ENCODE measurements at places on chromosomes 3 and 15.

DNA sequence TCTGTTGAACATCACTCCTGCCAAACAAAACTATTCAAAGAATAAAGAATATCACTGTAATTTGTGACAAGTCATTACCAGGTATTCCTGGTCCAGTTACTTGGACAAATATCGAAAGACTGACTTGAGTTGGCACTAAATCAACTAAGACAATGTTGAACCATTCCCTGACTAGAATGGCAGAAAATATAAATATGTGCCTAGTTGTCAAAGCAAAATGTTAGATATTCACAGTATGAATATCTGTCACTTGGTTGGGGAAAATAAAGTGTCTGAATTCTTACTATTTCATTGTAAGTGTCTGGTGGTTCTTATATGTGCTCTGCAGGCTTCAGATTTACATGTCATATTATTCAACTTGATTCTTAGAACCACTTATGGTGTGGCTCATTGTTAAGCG, 470.2 kb downstream of the NAALADL2 start:
- DNase-seq, result no peak

- DNase-seq, result no peak
Observed at GRCh38 chr3:153976891-153977554, 144.2 kb upstream of the ARHGEF26 start.

DNA sequence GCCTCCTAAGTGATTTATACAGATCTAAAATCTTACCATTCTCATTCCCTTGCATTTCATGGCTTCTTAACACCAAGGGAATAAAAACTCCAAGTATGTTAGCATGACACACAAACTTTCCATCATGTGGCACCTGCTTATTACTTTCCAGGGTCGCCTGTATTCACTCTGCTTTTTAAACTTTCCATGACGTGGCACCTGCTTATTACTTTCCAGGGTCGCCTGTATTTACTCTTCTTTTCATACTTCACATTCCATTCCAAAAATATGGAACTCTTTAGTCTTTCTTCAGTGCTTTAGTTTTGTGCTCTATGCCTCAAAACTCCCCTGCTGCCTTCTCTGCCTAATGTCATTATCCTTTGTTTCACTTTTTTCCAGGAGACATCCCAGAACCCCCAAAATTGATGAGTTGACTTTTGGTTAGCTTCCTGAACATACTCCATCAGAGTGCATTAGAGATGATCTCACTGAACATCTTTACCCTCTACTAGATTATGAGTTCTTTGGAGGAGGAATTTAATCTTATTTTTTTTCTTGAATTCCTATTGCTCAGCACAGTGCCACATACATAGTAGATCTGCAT, 47.0 kb downstream of the CALML4 start:
- DNase-seq, result no peak

- DNase-seq, result no peak
Observed at GRCh38 chr3:168977716-168978374, 685.7 kb downstream of the MECOM start.

DNA sequence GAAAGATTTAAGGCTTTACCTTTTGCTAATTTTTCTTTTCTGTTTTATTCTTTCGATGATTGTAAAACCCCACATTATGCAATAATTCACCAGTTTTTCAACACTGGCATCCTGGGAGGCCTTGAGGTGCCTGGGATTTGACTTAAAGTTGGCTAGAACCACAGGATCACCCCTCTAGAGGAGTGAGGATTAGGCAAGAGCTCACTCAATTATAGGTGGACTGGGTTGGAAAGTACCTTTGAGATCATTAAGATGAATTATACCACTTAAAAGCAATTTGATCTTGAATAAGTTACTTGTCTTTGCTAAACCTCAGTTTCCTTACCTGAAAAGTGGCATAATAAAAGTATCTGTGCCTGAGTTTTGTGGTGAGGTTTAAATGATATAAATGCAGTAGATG, 212.8 kb upstream of the TPRG1 start:
- DNase-seq, result no peak

- no peak for DNase-seq
Observed at GRCh38 chr3:88385090-88385489, 235.3 kb downstream of the C3orf38 start.

GRCh38 chr3:98460220-98460619, 2.8 kb upstream of the OR5K1 start:
- DNase-seq, result no peak

GRCh38 chr3:171797873-171798272, 12.4 kb downstream of the PLD1 start:
- DNase-seq, result no peak

DNA sequence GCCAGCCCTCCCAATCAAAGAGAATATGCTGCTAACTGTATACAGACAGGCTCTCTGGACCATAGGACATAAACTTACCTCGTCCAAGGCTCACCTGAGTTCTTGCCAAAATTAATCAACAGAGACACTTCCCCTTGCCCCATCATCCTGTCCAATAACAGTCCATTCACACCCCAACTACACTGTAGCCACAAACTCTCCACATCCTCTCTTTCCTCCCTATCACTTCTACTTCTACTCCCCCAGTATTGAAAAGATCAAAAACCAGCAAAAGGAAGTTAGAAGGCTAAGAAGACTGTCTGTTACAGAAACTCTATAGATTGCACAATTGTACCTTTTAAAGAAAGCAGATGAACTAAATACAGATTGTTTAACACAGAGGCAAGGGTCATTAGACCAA, 133.5 kb upstream of the STT3B start:
- DNase-seq, result no peak

GRCh38 chr15:47492195-47492594, 225.1 kb upstream of the SEMA6D start:
- DNase-seq, result no peak

GRCh38 chr3:139327861-139328260, 16.0 kb upstream of the MRPS22 start:
- no peak for DNase-seq

DNA sequence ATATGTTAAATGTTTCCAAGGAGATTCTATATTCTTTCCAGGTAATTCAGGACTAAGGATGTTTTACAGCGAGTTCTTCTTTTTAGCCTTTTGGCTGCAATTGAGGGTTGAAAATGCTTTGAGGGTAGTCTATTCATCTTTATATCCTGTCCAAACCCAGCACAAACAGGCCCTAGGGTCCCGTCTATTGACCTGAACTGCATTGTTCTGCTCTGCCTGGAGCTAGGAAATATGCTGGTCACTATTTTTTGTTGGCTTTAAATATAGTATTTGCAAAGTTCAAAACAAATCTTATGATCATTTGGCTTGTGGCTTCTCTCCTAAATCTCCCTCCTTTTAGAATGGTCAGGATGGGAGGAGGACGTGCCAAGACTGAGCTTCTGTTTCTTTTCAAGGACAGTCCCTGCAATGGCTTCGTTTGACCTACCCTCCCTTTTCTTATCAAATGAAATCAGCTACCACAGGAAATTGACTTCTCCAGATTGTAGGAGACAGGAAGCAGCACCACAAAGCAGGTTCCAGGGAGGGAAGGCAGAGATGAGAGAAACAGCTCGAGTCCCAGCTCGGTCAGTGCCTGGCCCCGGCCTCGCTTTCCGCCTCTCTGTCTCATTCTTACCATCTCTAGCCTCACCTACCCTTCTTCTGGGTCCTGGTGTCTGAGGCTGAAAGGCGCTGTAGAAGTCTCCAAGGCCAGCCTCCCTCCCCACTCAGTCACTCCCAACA, 27.6 kb upstream of the NRROS start:
- no peak for DNase-seq

GRCh38 chr15:88382482-88382983, 84.7 kb downstream of the MRPL46 start:
- DNase-seq, result no peak

DNA sequence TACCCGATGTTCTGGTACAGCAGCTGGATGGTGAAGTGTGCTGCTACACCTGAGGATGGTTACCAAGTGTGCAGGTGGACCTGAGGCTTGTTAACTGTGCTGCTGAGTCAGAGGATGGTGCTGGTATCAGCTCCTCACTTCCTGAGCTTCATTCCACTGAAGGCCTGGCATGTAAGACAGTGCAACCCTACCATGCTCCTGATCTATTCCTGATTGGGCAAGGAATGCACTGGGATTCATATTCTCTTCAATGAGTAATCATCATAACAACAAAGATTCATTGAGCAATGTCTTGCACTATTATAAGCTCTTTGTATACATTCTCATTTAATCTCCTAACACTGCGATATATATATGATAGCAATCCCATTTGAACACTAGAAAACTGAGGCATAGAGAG, 62.9 kb upstream of the THSD4 start:
- no peak for DNase-seq

GRCh38 chr3:126867190-126867862, 115.6 kb upstream of the PLXNA1 start:
- DNase-seq, result no peak

- no peak for DNase-seq
Observed at GRCh38 chr15:75693501-75694240, 19.0 kb downstream of the CSPG4 start.

DNA sequence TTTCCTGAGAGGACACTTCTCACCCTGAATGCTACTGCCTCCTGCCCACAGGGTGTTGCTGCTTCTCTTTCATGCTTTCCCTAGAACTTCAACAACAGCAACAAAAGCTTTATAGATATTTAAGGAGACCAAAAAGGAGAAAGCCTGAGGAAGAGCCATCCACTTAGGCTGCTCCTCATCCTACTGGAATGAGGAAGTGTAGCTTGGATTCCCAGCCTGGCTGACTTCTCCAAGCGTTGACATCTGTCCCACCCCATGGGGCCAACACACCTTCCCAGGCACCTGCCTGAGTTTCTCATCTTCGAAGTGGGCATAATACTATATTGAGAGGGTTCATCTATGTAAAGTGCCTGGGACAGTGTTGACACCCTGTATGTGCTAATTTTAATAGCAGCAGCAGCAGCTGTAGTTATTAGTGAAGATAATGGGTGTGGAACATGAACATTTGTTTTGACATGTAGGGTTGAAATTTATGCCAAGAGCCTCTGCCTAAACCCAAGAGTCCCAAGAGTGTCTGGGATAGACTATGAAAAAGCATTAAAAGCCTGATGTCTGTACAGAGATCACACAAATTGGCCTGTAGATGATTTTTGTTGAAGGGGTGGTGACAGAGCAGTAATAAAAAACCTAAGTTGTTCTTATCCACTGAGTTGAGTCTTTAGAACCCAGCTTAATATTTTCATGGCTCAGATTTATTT, 96.5 kb upstream of the PIAS1 start:
- no peak for DNase-seq

- DNase-seq, result no peak
Observed at GRCh38 chr15:65875458-65875857, 6.2 kb downstream of the RAB11A start.

DNA sequence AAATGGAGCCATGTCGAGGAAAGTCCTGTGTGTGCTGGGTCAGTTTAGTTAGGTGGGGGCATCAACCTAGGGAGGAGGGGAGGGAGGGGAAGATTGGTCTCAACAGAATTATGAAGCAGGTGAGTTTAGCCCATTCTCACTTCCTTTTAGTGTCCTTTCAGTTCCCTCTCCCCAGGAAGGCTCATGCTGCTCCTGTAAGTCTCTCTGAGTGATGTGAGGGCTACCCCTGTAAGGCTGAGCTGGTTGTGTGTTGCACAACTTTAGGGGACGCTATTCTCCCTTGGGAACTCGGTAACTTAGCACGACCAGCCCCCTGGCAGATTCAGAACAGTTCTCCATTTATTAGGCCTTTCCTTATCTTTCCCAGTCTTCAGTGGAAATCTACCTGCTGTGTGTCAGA, 21.2 kb downstream of the IL5RA start:
- no peak for DNase-seq

DNA sequence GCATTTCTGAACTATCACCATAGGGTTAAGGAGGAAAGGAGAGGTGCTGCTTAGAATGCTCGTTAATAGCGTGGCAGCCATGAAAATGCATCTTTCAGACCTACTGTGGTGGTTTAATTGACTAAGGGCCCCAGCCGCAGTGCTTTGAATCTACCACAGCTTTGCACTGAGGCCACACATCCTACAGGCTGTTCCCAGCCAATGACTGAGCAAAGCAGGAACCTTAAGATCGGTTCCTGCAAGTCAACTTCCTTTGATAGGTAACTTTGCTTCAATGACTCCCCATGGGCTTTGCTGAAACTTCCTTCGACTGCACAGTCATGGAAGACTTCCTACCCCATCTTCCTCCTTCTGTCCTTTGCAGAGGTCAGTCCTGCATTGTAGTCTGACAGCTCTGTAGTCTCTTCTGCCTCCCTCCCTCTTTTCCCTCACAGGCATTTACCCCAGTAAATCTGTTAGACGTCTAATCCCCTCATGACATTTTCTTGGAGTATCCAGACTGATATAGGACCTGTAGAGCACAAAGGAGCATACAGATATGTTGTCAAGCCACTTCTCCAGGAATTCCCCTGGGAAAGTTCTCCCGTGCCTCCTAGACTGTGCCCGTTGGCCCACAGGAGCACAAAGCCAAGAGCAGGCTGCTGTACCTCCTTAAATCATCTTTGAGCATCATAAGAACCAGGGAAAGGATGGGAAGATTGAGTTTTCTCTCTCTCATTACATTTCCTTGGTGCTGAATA, 2.6 kb upstream of the BCL2A1 start:
- DNase-seq, result no peak

DNA sequence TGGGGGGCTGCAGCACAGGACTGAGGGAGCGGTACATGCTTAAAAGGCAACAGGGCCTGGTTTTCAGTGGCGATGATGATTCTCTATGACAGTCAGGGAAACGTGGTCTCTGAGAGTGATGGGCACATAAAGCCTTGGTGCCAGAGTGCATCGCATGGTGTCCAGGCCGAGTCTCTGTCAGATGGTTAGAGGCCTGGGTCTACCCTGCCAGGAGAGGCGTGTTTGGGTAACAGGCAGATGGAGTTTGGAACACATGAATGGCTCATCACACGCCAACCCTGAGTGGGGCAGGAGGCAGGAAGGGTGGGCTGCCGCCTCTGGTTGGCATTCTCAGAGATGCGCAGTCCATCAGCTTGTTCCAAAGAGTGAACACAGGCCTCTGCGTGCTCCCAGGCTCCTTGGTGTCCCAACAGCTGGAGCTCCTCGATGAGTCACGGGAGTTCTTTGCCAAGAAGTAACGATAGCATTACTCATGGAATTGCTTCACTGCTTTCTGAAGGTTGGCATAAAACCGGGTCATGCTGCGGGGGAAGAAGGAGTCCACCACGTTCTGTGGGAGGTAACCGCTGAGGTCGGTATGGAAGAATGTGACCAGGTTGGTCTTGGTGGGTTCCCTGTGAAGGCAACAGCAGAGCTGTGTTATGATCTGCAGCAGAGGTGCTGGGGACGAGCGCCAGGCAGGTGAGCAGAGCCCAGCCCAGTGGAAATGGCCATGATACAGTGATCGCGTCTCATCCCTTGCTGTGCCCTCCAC, 11.0 kb downstream of the STARD5 start:
- DNase-seq, result no peak

DNA sequence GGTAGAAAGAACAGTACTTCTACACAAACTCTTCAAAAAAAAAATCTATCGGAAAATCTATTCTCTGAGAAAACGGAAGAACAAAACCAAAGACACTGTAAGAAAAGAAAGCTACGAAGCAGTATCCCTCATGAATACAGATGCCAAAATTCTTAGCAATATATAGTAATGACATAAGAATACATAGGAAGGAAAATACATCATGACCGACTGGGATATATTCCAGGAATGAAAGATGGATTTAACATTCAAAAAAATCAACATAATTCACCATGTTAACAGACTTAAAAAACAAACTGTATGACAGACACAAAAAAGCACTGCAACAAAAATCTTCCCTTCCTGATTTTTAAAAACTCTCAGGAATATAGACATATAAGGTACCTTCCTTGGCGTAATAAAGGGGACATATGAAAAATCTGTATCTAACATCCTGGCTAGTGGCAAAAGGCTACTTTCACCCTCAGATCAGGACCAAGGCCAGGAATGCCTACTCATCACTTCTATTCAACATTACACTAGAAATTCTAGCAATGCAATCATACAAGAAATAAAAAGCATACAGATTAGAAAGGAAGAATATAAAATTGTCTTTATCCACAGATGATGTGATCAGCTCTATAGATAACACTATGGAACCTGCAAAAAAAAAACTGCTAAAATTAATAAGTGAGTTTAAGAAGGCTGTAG, 77.6 kb upstream of the XXYLT1 start:
- DNase-seq, result no peak
